ENCODE measurements at places on chromosomes 6 and 20.

GRCh38 chr6:17591287-17591686, 8.8 kb upstream of the FAM8A1 start:
- no peak for ATAC-seq

- no peak for ATAC-seq
These were observed 96.9 kb downstream of the MBOAT1 start for GRCh38 chr6:20115246-20115980.

- ATAC-seq = no peak
These were observed 296.8 kb downstream of the TENT5A start for GRCh38 chr6:81455641-81456040.

- ATAC-seq = no peak
These were observed 7.7 kb downstream of the BRPF3 start for GRCh38 chr6:36204068-36204753.

- peak; percentile 57 for ATAC-seq
These were observed 485 bp downstream of the TGIF2 start for GRCh38 chr20:36573798-36574365.

DNA sequence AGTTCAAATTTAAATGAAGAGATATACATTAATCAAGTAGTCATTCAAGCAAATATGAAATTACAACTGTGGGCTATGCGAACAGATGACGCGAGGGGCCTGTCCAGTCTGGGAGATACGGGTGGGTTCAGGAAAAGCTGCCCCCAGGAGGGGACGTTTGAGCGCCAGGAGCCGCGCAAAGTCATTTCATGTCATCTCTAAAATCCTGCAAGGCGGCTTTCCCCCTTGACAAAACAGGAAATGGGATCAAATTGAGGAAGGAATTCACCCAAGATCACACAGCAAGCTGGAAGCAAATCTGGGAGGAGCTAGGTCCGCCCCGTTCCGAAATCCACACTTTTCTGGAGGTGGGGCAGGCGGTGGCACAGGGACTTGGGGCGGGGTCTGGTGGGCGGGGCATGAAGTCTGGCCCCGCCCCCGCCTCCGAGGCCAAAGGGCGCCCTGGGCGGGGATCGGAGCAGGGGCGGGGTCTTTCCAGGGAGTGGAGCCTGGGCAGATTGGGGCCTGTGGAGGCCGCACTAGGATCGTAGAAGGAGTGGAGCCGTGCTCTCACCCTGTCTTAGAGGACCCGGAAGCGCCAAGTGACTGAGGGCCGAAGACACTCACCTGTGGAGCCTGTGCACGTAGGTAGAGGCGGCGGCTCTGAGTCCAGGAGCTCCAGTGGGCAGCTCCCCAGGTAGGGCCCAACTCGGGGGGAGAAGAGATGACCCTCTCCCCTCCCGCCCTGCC, at the start of gene LPIN3:
Gene LPIN3, plus strand, starts transcription at position 495 of the 729 bp plus-strand sequence. CDS start 4,983 bp downstream, outside the sequence.
- peak; percentile 91 for ATAC-seq

DNA sequence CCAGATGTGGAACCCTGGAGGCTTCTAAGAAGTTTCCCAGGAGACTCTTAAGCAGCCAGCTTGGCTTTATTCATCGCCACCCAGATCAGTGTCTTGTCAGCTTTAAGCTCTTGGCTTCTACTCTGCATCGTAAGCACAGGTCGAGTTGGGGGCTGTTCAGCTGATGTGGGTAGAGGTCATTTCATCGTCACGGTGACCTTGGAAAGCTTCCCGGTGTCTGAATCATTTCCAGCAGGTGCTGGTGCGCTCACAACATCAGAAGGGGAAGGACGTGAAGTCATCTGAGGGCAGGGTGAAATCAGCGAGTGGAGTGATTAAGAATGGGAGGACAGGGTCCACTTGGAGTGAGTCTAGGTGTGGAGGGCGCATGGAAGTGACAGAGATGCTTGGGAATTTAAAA, 112.6 kb downstream of the SASH1 start:
- ATAC-seq = peak; percentile 11

- ATAC-seq = no peak
These were observed 28.1 kb downstream of the ADGRF5 start for GRCh38 chr6:46893648-46894047.

DNA sequence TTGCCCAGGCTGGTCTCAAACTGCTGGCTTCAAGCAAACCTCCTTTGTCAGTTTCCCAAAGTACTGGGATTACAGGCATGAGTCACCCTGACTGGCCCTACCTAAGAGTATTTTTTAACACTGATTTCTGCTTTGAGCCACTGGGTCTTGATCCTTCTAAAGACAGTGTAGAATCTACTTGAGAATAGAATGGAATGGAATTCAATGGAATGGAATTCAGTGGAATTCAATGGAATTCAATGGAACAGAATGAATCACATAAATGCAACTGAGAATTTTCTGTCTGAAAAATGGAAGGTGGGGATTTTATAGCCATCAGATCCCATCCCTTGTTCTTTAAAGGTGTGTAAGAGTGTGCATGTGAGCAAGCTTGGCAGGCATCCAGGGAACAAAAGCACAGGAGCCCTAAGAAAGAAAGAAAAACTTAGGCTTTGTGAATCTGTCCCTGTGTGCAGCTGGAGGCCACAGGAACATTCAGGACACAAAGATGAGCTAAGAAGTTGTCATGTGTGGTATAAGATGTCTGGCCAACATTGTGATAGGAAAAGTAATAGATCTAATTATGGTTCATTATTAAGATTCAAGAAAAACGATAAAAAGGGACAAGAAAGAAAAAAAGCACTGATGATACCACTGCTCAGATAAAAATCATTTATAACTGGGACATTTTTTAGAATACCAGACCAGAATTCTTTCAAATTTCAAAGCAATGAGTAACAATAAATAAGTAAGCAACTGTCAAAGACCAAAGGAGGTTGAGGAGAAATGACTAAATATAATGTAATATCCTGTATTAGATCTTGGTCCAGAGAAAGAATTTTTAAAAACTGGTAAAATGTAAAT, 681.0 kb upstream of the GJE1 start:
- ATAC-seq = peak; percentile 74

- no peak for ATAC-seq
These were observed 34.4 kb downstream of the FRMD1 start for GRCh38 chr6:168044521-168045130.

DNA sequence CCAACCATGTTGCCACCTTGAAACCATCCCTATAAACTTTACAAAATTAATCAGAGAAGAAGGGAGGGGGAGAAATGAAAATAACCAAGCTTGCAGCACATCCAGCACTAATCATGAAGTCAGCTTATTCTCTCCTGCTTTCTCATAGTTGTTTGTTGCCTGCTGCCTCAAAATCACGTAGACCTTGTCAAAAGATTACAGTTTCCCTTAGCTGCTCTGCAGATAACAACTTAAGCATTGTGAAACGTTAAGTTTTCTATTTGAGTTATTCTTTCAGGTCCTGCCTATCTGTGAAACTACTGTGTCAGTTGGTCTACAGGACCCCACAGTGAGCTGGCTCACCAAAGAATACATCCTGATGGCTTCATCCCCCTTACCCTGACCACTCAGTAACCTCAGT, 32.9 kb downstream of the SLC17A4 start:
- ATAC-seq = no peak

DNA sequence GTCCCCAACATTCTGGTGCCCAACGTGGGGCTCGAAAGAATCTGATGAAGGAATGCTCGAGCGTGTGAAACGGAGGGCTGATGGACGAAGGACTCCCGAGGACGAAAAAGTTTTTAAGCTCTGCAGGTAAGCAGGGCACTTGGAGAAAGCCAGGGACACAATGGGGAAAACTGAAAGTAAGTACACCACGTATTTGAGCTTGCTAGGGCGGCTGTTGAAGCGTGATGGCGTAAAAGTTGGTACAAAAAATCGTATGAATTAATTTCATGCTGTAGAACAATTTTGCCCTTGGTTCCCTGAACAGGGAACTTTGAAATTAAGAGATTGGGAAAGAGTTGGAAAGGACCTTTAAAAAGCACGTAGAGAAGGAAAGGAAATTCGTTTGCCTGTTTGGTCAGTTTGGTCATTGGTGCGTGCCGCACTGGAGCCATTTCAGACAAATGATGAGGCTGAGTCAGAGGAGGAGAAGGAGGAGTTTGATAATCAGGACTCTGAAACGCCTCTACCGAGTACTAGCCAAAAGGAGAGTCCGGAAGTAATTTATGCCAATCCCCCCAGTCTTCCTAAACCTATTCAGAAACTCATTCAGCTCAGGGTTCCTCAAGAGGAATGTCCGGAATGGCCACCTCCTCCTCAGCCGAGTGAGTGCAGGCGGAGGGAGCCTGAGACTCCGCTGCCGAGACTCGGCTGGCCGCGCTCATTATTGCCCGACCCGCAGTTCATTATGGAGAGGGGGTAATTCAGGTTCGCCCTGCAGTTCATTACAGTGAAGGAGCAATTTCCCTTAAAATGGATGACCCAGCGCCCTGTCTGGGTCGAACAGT, 59.2 kb upstream of the PRSS16 start:
- peak; percentile 93 for ATAC-seq

DNA sequence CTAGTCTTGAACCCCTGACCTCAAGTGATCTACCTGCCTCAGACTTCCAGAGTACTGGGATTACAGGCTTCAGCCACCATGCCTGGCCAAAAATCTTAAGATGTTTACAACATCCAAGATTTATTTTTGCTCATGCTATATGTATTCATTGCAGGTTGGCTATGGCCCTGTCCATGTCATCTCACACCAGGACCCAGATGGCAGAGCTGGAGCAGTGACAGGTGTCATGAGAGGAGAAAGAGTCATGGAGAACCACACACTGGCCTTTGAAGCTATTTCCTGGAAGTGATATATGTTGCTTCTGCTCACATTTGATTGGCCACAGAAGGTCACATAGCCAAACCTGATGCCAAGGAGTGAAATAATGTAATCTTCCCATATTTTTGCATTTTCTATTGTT, 13.8 kb upstream of the DDR1 start:
- ATAC-seq = no peak

- no peak for ATAC-seq
These were observed 57.6 kb upstream of the IPCEF1 start for GRCh38 chr6:154414021-154414813.

GRCh38 chr6:24935366-24936152, at the start of gene RIPOR2:
Gene RIPOR2 (minus strand): TSS chr6:24935960. CDS start chr6:24935898, 62 bp downstream.
- no peak for ATAC-seq

- no peak for ATAC-seq
These were observed 268.3 kb upstream of the FAM83B start for GRCh38 chr6:54578261-54578660.

DNA sequence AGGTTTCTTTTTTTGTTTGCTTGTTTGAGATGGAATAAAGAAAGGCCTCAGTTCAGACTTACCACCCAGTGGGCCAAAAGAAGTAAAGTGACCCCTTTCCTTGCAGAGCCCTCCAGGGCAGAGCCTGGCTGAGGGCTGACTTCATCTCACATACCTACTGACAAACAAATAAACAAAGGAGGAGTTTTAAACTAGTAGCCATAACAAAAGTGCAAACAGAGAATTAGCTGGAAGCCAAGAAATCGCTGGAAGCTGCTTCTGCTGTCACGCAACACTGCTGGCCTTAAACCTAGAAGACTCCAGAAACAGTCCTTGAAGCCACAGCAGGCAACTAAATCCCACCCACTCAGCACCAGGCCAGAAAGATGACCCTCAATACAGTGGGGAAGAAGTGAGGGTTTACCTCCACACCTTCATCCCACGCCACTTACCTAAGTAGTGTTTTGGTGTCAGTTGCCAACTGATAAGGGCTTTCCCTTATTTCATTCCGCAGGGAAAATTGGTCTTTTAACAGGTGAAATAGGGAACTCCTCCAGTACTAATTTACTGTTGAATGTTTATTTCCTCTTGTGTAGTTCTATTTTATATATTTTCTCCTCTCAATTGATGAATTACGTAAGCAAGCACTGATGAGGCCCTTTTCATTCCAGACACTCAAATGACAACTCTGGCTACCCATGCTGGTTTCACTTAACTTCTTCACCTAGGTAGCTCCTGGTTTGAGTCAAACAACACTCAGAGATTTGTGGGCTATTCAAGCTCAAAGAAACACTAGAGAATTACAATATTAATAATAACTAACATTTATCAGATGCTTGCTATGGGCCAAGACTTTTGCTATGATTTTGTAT, 46.2 kb downstream of the EDN1 start:
- no peak for ATAC-seq

DNA sequence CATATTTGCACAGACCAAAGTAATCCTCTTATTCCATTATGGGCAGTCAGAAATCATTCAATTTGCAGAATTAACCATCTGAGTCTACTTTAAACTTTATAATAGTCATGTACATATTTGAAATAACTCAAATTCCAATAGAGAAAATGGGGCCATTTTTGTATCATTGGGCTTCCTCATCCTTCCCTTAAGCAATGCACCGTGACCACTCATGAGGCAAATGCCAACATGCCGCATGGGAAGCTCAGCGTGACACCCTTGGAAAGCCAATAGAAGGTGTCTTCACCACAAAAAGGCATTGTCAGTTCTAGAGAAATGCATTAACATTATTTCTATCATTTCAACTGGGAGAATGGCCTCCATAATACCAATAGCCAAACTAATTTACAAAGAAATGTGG, 38.5 kb downstream of the SIM1 start:
- no peak for ATAC-seq

DNA sequence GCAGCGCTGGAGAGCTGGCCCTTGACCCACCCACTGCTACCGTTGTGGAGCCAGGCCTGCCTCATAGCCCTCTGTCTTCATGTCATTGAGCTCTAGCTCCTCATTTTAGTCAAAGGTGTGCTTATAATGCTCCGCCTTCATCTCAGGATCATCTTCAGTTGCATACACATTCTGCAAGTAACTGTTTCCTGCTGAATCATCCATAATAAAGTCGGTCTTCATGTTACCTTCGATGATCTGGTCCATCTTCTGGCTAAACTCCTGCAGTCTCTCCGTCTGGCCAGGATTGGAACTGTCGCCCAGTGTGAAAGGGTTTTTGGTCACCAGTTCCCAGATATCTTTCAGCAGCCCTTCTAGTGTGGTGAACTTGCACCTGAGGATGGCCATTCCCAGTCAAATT, 62.6 kb upstream of the ARMC2 start:
- no peak for ATAC-seq

DNA sequence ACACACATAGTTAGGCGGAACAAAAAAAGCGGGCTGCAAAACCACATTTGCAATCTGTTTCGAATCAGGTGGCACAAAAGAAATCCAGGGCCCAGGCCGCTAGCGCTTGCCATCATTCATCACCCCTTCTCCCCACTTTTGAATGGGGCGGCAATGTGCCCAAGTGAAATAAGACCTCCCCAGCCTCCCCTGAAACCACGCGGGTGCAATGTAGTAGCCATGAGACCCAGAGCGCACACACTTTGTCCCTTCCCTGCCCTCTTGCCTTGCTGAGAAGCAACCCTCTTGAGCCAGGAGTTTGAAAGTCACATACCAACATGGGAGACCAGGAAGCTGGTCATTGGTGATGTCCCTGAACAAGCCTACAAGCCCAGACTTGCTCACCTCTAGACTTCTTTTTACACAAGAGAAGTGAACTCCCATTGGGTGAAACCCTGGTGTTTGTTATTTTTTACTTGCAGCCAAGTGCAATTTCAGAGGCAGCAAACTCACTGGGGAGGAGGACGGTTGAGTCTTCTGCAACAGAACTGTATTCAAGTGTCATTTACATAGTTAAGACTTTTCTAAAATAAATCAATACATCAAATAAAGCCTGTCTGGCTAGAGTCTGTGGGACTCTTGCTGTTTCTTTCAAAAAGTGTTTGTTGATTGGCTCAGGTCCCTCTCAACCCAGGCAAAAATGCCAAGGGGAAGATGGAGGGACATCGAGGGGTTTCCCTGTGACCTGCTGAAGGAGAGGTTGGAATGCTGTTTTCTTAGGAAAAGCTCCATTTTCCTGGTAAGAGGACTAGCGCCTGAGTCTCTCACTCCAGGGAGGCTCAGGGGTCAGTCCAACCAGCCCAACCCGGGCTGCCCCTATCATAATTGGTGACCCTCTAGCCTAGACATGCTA, 138.1 kb upstream of the PTPN1 start:
- no peak for ATAC-seq

- ATAC-seq = no peak
These were observed 177.7 kb upstream of the CDYL start for GRCh38 chr6:4598384-4598995.

GRCh38 chr6:12291839-12292604, 1.9 kb downstream of the EDN1 start:
- peak; percentile 23 for ATAC-seq
